ENCODE measurements at places on chromosomes 11 and 22.

- no peak for DNase-seq
These were observed 417.9 kb downstream of the CTTN start for GRCh38 chr11:70816156-70816678.

GRCh38 chr11:67654225-67654624 lies 3.7 kb upstream of the ACY3 start:
- DNase-seq, result no peak

DNA sequence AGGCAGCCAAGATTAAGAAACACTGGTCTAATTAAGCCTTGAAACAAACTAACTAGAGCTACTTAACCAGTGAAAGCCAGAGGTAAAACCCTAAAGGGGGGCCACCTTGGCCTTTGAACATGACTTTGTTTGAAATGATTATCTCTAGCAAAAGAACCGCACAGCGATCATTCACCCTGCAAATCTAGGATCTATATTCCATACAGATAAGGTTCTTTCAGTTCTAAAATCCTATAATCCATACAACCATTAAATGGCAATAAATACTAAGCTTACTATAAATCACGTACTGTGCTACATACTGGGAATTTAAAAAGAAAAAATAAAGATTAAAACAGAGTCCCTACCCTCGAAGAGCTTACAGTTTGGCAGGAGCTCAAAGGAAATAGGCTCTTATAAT lies 40.6 kb downstream of the RBFOX2 start:
- no peak for DNase-seq

DNA sequence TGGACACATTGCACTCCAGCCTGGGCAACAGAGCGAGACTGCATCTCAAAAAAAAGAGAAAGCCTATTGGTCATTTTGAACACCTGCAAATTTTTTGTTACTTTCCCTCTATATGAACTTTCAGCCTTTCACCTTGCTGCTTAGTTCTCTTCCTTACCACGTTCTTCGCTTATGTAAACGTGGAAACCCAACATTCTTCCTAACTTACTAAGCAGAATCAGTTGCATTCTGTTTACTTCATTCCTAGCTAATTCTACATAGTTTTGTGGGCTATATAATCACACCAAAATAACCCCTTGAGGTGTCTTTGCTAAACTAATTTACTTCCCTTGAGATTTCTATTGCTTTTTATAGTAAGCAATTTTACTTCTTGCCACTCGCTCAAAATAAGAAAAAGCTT lies 23.2 kb downstream of the MS4A4A start:
- no peak for DNase-seq

DNA sequence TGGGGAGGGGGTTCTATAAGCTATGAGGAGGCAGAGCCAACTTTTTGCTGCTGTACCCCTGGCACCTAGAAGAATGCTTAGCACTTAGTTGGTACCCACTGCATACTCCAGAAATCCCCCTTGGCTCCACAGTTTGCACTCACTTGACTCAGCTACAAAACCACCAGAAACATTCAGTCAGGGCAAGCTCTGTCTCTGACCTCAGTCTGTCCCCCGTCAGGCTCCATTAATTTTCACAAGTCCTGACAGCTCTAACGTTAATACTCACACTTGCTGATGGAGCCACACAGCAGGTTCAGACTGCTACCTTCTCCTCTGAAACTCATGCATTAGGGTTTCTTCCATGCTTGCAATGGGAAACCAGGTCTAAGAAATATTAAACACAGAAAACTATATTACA lies 81.7 kb downstream of the MPPED2 start:
- DNase-seq, result no peak

- DNase-seq, result no peak
These were observed 54.0 kb downstream of the KCNQ1OT1 start for GRCh38 chr11:2645779-2646118.

GRCh38 chr11:25159341-25159740 lies 662.5 kb downstream of the LUZP2 start:
- no peak for DNase-seq

DNA sequence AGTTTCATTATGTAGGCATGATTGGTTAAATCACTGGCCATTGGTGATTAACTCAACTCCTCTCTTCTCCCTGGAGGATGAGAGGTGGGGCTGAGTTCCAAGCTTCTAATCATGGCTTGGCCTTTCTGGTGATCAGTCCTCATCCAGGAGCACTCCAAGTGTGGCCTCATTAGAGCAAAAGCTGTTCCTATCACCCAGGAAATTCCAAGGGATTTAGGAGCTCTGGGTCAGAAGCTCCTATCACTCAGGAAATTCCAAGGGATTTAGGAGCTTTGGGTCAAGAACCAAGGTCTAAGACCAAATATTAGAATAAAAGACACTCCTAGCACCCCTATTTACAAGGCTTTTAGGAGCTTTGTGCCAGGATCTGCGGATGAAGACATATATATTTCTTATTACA lies 168.0 kb upstream of the BDNF start:
- DNase-seq, result no peak

- no peak for DNase-seq
These were observed 105.5 kb downstream of the MYO18B start for GRCh38 chr22:25847451-25847850.

GRCh38 chr11:69376155-69377028 lies 82.4 kb downstream of the MYEOV start:
- DNase-seq, result no peak

DNA sequence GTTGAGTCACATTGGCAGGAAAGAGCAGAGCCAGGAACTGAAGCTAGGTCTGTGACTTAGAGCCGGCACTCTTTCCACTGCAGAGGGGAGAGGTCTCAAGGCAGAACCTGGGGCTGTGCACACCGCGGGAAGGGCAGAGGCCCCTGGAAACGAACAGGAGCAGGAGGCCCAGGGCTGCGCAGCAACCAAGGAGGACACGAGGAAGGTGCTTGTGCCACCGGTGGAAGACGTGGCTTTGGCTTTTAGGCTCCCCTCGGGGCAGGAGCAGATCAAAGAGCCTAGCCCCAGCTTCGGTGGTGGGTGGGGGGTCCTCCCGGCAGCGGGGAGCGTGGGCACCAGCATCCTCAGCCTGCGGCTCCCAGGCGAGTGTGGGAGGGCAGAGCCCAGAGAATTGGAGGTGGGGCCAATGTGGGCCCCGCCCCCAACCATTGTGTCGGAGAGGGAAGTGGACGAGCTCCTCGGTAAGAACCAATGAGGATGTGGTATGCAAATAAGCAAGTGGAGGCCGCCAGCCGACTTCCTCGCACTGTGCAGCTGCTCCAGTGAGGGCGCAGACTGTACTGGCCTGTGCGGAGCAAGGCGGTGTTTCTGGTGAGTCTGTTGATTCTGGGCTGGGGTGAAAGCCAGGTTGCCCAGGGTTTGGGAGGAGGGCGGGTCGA lies at the start of gene CCDC116:
TSS of gene CCDC116 (plus strand) at position 524 of the 659 bp plus-strand sequence. CDS start 422 bp downstream, outside the sequence.
- DNase-seq, result peak; percentile 15

- DNase-seq, result no peak
These were observed 36.5 kb downstream of the HTR3A start for GRCh38 chr11:114011443-114011842.

DNA sequence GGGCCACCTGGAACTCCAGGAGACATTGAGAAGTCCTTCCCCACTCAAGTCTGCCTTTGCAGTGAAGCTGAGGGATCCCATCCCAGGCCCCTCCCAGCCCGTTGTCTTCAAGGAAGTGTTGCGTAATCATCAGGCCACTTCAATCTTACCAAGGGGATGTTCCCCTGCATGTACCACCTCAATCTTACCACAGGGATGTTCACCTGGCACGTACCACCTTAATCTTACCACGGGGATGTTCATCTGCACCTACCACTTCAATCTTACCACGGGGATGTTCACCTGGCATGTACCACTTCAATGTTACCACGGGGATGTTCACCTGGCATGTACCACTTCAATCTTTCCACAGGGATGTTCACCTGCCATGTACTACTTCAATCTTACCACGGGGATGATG lies 108.0 kb upstream of the SYN3 start:
- peak; percentile 32 for DNase-seq

Data from NCI-H2029 treated with DMSO at 0.1 percent for 48 hours (cell line).